ENCODE measurements at places on chromosomes 12 and 14. TPM values are rescaled to one million over a fixed set of nuclear protein-coding genes. Genes with fewer than 3 reads are reported as not detected.

OVCH1 gene
- 0.11 TPM for total RNA-seq

GPR132 gene
- 0.62 TPM for total RNA-seq

GALNT4 gene
- 3.3 TPM for total RNA-seq

SDS gene
- 0.34 TPM for total RNA-seq

LRRC10 gene
- 3.2 TPM for total RNA-seq

SRGAP1 gene
- 3.7 TPM for total RNA-seq

SERPINA10 gene
- total RNA-seq = not detected

- no peak for DNase-seq
Observed at GRCh38 chr12:46234000-46234399, 34.8 kb downstream of the SLC38A1 start.

DNA sequence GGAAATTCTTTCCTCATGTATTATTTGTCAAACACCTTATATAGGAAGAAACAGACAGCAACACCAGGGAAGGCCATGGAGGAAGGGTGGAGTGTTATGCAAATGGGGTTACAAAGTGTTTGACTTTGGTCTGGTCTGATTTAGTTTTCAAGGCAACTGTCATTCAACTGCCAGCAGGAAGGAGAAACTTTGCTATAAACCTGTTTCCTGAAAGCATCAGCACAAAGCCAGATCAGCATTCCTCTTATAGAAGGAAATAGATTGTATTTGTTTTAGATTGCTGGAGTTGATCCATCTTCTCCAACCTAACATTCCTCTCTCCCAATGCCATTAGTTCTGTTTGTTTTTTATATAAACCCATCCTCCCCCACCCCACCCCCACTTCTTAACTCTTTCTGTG is 65.7 kb downstream of the STAB2 start:
- no peak for DNase-seq

GRCh38 chr14:91755570-91756295 is 23.8 kb upstream of the CATSPERB start:
- DNase-seq = no peak

DNA sequence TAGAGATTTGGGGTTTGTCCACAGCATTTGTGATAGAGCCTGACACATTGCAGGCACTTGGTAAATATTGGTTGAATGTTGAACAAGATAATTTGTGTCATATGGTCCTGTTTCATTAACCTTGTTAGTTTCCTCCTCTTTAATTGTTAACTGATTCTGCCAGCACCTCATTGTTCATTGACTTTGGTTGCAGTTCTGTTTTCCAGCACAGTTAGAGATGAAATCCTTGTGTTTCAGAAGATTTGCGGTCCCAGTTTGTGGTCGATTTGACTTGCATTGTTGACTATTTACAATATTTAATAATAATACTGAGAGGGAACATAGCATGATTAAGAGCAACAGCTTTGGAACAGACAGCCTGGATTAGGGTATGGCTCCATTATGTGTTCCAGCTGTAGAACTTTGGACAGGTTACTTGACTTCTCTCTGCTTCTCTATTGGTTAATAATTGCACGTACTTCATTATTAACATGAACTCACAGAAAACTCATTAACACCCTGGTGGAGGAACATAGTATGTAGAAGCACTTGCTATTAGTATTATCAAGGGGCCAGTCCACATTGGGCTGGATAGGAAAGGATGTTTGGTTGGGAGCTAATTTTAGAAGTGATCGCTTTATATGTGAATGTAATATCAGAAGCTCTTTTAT is 8.7 kb downstream of the DRAM1 start:
- no peak for DNase-seq

- no peak for DNase-seq
Observed at GRCh38 chr14:100346306-100347091, 23.4 kb downstream of the SLC25A47 start.

DNA sequence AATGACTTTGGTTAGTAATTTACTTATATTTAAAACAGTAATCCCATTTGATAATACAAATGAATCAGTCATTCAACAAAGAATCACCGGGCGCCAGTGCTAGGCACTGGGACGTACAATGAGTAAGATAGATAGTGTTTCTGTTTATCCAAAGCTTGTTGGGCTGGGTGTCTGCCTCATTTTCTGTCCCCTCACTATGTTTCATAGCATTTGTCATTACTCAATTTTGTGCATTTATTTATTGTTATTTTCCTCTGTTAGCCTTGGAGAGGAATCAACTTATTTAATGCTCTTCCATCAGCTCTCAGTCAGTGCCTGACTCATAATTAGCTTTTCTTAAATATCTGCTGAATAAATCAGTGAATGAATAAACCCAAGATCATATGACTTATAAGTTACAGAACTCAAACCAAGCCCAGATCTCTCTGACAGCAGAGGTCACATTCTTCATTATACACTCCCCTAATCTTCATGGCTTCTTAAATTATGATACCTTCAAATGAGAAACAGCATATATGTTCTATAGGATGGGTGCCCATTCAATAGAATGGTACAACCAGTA is 86.2 kb downstream of the TSPAN8 start:
- DNase-seq = no peak

- no peak for DNase-seq
Observed at GRCh38 chr12:65051218-65051617, 69.9 kb downstream of the WIF1 start.

DNA sequence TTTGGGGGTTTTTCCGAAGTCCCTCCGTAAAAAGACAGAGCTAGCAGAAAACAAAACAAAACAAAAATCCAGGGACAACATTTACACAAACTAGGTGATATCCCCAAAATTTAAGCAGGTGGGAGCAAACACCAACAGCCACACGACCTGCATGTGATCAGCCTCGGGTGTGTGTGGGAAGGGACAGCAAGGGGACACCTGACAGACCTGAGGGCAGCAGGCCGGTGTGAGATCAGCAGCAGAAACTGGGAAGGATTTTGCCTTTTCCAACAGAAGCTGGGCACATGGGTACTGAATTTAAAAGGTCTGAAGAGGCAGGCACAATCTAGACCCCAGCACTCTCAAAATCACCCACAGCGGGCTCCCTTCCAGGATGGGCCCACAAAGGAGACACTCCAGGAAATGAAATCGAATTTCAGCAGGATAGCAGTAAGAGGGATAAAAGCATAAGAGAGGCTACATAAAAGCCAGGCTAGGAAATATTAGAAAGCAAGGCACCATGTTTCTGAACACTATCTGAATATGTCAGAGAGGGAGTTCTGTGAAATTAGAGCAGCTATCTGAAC is 36.5 kb upstream of the SELPLG start:
- DNase-seq = no peak

- no peak for DNase-seq
Observed at GRCh38 chr14:84643446-84643845, 886.5 kb upstream of the FLRT2 start.

- DNase-seq = no peak
Observed at GRCh38 chr14:55450539-55450938, 10.1 kb upstream of the TBPL2 start.

DNA sequence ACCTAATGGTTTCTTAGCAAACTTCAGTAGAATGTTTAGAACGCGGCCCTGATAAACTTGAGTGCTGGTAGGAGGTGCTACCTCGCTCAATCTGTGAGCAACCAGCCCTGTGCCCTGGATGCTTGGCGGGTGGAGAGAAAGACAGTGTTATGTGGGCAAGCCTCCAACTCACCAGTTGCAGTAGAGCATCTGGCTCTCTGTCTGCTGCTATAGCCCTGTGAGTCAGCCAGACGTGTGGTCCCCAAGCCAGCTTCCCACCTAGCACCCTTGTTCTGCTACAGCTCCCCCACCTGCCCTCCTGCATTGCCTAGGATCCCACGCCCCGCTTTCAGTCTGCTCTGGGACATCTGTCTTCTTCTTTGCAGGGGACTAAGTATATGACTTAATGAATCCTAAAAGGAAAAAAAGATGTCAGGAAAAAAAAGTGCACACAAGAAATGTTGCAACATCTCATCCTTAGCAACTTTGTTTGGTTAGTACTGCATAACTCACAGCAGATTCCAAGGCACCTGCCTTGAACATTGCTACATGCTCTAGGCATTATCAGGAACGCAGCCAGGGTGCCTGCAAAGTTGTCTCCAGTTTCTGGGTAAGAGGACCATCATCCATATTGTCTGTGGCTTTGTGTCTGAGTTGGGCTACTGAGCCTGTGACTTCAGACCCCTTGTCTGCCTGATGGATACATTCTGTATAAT is 13.6 kb downstream of the SNRNP35 start:
- DNase-seq = peak; percentile 74

DNA sequence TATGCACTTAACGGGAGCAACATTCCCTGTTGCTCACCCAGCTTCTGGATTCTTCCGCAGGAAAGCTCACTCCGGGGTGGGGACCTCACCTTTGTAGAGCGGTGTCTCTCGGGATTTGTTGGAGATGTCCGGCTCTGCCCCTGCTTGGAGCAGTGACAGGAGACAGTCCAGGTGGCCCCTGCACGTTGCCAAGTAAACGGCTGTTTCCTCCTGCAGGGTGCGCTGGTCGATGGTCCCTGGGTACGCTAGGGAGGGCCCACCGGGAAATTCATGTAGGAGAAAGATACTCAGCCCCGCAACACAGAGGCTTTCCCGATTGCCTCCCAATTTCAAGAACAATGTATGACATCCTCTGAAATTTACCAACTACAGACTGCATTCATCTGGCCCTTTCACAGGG is 23.1 kb downstream of the ASB2 start:
- no peak for DNase-seq

GRCh38 chr14:100115726-100116125 is 43.7 kb downstream of the DEGS2 start:
- DNase-seq = no peak

- no peak for DNase-seq
Observed at GRCh38 chr12:3597526-3598210, 106.7 kb downstream of the PRMT8 start.

- no peak for DNase-seq
Observed at GRCh38 chr12:64318605-64319004, 72.0 kb downstream of the C12orf56 start.

DNA sequence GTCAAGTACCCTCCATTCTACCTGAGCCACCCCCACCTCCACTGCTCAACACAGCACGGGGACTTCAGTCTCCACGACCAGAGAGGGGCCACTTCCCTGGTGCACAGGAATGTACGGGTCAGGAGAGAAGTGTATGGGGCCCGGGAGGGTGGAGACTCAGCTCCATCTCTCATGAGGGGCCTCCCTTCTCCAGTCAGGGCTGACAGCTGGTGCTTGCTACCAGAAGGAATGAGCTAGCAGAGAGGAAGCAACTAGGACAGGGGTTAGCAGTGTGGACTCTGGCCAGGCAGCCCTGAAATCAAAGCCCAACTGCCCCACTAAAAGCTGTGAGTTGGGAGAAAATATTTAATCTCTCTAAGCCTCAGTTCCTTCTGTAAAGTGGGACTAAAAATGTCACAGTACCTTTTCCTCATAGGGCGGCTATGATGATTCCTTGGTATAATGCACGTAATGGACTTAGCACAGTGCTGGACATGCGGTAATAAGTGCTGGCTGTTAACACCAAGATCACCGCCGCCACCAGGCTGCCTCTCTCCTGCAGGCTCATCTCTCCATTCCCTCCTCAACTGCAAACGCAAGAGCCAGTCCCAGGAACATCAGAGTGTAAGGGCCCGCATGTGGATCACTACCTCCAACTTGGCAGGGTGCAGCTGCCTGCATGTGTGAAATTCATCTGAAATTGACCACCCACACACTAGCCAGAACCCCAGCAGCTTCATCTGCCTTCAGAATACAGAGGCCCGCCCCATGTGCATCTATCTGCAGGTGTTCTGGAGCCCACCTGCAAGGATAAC is 14.6 kb downstream of the ACTN1 start:
- DNase-seq = no peak

- DNase-seq = no peak
Observed at GRCh38 chr14:21039585-21040369, 2.4 kb upstream of the RNASE7 start.

GRCh38 chr14:85464135-85464895 is 65.6 kb upstream of the FLRT2 start:
- no peak for DNase-seq
